Suppressor macrophage treated with lipopolysaccharide for 1 hour (primary cell): ENCODE measurements at places on chromosomes 1 and 21.

DNA sequence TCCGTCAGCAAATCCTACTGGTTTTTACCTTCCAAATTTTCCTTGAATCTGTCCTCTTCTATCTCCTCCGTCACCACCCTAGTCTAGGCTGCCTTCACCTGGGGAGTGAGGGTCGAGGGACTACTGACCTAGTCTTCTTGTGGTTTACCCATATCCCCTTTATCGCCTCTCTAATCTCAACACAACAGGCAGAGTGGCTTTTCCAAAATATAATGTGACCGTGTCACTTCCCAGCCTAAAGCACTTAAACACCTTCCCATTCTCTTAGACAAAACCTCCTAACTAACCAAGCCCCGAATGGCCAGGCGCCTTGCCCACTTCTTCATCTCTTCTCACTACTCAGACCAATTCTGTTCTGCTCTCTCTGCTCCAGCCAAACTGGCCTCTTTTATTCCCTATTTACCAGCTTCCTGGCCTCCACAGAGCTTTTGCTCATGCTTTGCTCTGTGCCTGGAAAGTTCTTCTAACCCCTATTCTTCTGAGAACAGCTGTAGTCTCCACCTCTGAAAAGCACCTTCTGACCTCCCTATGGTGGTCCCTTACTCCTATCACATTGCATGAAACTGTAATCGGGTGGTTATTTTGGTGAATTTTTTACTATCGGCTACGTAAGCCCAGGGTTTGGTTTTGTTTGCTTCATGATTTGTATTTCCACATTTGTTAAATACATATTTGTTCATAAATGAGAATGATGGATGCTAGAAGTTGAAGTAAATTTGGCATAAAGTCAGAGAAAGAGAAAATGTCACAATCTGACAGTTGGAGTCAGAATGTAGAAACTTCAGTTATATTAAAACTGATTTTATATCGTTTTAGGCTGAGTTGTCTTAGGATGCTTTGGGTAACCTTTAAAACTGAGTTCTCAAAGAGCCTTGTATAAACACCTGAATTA lies 1.2 kb upstream of the NBPF1 start:
- DNase-seq: no peak

DNA sequence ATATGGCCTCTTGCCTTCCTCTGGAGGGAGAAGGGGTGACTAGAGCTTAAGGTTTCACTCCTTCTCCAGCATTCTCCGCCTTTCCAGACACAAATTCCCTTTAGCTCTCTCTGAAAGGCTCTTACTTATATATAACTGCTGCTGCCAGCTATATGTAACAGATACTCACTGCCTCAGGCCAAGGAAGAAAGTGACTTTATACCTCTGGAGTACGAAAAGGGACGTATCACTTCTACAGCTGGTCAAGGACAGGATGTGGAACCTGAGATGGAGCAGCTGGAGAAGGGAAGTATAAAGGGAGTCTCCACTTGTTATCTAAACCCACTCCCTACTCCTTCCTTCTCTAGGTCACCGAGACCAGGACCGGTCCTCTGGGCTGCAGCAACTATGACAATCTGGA lies 102.4 kb downstream of the BRINP2 start:
- DNase-seq: no peak

DNA sequence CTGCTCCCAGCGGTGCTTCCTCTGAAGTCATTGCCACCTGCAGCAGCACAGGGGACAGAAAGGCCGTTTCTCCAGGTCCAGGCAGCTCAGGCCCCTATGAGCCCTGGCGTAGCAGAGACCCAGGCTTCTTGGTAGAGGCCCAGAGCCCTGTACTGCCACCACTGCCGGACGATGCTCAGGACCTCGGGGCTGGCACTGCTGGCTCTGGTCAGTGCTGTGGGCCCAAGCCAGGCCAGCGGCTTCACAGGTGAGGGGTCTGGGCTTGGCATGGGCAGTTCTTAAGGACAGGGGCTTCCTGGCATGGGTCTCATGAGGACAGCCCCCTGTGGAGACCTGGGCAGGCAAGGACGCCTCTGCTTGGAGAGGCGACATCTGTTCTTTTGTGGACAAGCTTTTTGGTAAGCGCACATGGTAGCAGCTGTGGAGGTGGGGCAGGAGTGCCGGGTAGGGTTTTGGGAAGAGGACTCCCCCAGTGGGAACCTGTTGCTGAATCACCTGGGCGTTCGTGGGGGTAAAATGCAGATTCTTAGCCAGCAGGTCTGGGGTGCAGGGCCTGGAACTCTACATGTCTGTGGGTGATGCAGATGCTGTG lies at the start of gene UMODL1:
TSS of gene UMODL1 (plus strand) at position 172 of the 592 bp plus-strand sequence. CDS start at position 172, 0 bp downstream.
- no peak for DNase-seq

- no peak for DNase-seq
Observed at GRCh38 chr1:167137332-167137781, 43.5 kb downstream of the STYXL2 start.

DNA sequence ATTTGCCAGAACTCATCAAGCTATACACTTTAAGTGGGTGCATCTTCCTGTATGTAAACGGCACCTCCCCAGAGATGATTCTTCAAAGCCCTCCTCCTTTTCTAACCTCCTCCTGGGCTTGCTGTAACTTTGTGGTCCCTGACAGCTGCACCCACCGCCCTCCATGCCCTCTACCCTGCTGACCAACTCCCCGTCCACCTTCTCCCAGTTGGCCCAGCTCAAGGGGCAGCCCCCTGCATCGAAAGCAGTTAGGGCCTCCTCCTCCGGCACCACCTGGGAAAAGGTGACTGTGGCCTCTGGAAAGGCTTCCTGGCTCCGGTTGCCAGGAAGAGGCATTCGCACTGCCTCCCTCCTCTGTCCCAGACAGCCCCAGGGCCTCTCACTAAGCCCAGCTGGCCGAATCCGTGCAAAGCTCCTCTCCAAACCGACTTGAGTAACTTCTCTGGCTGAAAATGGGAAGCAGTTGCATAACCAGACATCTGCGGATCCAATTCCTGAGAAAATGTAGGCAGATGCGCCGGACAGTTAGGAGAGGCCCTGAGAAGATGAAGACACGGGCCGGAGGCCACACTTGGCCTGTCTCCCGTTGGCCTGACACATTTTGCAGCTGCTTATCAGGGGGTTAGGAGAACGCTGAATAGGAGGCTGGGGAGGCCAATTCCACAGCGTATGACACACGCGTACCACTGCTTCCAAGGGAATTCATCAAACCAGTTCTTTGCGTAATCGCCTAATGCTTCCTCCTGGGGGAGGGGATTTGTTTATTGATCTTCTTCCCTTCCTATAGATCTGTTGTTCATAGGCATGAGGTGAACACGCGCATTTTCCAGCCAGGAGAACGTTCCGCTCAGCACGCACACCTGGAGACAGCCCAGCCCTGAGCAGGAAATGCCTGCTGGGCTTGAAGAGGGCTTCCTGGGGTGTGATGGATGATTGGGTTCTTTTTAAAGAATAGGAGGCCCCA lies 48.7 kb upstream of the COL6A2 start:
- no peak for DNase-seq

DNA sequence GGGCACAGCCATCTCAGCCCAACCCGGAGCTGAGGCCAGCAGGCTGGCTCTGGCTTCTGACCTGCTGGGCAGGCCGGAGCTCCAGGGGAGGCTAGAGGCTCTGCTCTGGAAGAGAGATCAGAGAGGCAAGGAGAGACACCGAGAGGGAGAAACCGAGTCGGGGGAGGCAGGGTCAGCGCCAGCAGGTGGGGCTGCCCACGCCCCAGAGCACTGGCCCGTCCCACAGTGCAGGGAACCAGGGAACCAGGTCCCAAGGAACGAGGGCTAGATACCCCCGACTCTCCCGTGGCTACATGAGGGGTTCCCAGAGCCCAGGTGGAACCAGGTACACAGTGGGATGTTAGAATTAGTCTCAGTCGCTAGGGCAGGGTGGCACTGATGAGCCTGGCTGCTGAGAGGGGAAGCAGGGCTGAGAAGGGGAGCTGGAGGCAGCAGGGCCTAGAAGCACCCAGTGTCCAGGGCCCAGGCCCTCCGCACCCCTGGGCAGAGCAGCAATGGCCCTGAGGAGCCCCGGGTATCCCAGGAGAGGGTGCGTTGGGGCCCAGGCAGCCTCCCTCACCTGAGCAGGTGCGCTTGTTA lies 2.1 kb downstream of the MASP2 start:
- no peak for DNase-seq

DNA sequence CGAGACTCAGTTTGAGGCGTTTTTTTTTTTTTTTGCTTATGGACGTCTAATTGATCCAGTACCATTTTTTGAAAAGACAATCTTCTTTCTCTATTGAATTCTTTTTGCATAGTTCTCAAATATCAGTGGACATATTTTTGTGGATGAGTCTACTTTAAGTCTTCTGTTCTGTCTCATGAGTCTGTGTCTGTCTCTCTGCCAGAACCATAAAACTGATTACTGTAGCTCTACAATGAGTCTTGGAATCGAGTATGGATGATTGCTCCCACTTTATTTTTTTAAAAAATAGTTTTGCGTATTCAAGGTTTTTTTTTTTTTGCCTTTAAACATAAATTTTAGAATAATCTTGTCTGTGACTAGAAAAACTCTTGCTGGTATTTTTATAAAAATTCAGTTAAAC lies 323.5 kb downstream of the ZNF326 start:
- no peak for DNase-seq

- peak; percentile 38 for DNase-seq
Observed at GRCh38 chr1:14421977-14422609, 176.4 kb upstream of the KAZN start.

DNA sequence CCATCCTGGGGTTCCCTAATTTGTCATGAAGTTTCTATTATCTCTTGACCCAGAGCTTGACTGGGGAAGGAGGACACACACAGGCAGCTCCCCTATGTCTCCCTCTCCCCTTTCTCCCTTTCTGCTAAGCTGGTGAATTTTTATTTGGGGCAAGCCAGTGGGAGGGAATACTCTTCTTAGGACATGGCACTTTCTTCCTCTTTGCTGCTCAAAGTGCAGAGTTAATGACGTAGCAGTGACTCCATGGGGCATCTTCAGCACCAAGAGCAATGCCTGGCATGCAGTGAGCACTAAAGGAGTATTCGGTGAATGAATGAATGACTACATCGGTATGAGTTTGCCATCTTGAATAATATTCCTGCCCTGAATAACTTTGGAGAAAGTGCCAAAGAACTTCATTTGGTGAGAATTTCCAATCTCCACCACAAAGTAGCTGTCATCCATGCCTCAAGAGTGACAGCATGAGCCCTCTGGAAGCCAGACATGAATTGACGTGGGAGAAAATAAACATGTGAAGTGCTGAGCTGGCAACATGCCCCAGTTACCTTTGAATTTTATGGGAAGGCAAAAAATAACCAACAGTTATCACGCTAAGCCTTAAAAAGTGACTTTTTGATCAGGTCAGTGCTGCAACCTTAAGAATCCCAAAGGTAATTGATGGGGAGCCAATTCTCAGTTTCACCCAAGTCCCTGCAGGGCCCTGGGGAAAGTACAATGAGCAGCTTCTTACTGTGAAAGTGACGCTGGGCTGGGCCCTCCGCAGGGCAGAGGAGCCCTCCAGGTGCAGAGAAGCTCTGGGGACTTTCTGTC lies 22.1 kb upstream of the ATF3 start:
- DNase-seq: peak; percentile 33

DNA sequence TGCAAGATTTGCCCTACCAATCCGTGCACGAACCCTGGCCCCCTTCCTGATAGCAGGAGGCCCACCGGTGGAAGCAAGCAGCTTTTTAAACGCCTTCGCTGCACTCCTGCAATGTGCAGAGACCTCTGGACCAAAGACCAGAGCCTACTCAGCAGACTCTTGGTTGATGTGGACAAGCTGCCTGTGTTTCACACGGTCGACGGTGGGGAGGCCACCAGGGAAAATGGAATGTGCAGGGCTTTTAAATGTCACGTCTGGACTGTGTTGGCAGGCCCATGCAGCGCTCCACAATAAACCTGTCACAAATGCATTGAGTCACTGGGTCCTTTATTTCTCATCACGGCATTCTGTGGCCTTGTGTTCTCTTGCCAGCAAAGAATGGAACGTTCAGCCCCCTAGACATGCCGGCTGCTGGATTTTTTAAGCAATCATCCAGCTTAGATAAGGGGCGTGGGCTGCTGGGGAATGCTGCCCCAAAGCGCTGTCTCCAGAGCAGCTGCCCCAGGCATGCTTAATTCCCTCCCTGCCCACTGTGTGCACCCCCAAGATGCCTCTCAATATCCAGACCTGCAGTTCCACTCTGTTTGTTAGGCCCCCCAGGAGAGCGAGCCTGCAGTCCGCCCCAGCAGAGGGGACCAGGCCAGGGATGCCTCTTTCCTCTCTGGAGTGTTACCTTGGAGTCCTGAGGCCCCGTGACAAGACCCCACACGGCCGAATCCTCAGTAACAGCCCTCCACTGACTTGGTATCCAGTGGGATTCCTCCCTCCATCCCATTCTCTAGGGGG lies 71.3 kb downstream of the ATP5PO start:
- no peak for DNase-seq

- DNase-seq: no peak
Observed at GRCh38 chr21:41029571-41029970, 138.4 kb upstream of the BACE2 start.

- no peak for DNase-seq
Observed at GRCh38 chr1:113185463-113186104, 112.6 kb downstream of the LRIG2 start.

DNA sequence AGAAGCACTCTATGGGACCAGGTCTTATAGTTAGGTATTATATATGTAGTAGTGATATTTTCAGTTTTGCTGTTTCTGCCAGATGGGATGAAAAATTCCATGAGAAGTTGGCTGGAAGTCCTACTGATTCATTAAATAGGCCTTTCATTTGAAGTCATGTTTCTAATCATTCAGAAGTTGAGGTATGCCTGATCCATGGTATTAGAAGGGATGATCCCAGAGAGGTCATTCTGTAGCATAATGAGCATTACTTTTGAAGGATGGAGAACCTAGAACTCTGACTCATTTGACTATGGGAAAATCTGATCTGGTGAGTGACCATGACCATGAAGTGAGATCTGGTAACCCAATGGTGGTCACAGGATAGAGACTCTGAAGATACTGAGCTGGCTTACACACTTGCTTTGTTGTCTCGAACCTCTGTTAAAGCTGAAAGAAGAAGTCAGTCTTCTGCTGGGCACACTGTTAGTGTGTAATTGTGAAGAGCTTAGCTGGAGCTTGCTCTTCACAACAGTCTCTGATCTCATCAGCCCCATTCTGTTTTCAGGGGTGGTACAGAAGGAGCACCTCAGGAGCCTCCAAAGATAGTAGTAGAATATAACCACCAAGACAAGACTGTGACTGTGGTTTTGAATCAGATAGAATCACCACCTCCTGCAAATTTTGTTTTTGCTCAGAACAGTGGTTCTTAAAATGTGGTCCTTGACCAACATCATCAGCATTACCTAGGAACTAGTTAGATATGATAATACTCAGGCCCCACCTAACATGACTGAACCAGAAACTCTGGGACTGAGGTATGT lies 9.0 kb downstream of the MGST3 start:
- peak; percentile 13 for DNase-seq

GRCh38 chr1:4602462-4603294 lies 51.7 kb upstream of the AJAP1 start:
- DNase-seq: no peak
